ENCODE measurements at places on chromosomes 1 and 21.

- no peaks in the 10 kb centered on the region for H3K36me3 ChIP-seq
- no peaks in the 10 kb centered on the region for H3K27me3 ChIP-seq
- no peaks in the 10 kb centered on the region for H3K4me1 ChIP-seq
These were observed 16.9 kb downstream of the CRB1 start for GRCh38 chr1:197284966-197285365.

DNA sequence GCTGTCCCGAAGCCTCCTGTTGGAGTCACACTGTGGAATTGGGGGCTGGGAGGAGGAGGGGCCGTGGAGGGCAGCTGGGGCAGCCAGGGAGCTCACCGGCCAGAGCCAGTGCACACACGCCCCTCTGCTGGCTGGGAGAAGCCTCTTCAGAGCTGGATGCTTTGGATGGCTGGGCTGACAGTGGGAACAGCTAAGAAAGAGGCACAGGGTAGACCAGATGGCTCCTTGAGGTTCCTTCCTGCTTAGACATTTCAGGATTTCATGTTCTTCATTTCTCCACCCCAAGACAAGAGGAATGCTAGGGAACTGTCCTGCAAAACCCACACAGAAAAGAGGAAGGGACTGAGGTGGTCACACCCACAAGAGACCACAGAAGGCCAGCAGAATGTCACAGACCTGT, 254.8 kb upstream of the VAMP3 start:
- H3K4me3 ChIP-seq: no peak overlapping the region
- H3K27me3 ChIP-seq: no peaks in the 10 kb centered on the region
- no peaks in the 10 kb centered on the region for H3K4me1 ChIP-seq

DNA sequence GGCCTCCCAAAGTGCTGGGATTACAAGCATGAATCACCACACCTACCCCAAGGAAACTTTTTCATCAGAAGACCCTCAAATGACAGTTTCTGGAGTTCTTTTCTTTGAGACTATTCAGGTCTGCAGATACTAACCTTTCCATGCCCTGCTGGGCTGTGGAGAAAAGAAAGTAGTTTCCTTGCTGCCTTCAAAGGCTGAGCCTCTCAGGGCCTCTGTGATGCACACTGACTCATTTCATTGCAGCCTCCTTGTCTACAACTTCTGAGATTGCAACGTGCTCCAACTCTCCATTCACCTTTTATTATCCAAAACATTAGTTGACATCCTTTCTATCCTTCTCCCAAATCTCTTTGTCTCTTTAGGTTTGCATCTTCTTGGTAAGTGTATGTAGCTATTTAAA, 8.8 kb upstream of the SAMSN1 start:
- H3K4me3 ChIP-seq: no peak overlapping the region
- no peak for DNase-seq
- no peak overlapping the region for H3K27ac ChIP-seq
- H3K36me3 ChIP-seq: no peaks in the 10 kb centered on the region
- H3K27me3 ChIP-seq: no peaks in the 10 kb centered on the region

DNA sequence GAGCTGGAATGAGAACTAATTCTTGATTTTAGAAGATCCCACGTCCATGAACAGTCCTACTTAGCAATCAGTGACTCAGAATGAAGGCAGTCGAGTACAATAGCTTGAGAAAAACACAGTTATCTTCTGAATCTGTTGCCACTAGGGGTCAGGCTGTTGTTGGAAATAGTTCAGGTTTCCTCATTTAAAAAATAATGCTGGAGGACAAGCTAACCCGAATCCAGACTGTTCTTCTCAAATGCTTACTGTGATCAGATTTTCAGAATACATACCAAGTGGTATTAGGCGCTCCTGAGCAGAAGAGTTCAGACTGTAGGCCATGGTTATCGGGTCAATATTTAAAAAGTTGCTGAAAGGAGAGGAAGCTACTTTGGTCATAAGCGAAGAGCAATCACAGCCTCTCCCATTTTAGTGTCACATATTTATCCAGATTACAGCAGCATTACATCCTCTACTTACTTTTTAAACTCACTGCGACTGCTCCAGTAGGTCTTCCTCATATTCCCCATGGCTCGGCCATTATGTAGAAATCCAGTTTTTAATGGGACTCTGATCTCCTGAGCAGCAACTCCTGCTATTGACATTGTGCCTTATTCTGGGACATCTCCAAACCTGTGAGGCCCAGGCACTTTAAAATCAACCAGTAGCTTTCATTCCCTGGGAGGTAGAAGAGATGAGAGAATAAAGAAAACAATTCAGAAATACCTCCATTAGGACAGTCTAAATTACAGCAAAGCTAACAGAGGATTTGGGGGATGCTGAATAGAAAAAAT, 10.9 kb downstream of the ERRFI1 start:
- DNase-seq: no peak
- peak overlapping the region; percentile 1 for H3K4me3 ChIP-seq
- H3K27me3 ChIP-seq: no peaks in the 10 kb centered on the region
- peak overlapping the region; percentile 73 for H3K27ac ChIP-seq
- H3K36me3 ChIP-seq: peaks cover 12% of the 10 kb centered on the region

- H3K27ac ChIP-seq: no peak overlapping the region
- H3K36me3 ChIP-seq: no peaks in the 10 kb centered on the region
- H3K27me3 ChIP-seq: no peaks in the 10 kb centered on the region
- no peaks in the 10 kb centered on the region for H3K4me1 ChIP-seq
- H3K4me3 ChIP-seq: no peak overlapping the region
These were observed 65.3 kb downstream of the SELENOF start for GRCh38 chr1:86848654-86849053.

DNA sequence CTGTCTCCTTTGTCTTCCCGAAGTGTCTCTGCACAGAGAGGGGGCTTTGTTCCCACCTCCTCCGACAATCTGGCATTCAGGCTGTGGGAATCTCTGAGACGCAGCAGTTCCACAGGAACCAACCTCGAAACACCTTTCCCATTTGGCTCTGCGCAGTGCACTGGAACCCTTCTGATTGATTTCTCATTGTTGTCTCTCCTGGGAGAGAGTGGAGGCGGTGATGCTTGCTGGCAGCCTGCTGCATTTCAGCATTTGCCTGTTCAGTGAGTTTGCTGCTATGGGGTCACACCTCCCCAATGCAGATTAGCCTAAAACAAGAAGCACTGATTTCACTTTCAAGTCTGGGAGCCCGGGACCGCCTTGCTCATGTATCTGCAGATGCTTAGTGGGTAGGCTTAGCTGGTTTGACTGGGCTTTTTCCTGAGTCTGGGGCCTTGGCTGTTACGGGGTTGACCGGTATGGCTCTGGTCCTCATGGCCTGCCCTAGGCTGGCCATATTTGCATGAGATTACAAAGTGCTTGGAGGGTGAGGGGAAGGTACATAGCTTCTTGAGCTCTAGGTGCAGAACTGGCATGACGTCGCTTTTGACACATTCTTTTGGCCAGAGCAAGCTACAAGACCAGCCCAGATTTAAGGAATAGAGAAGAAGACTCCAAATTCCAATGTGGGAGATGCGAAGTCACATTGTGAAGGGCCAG, 695.3 kb downstream of the PTPRU start:
- H3K27ac ChIP-seq: no peak overlapping the region
- no peak overlapping the region for H3K4me3 ChIP-seq
- no peaks in the 10 kb centered on the region for H3K27me3 ChIP-seq
- no peak for DNase-seq
- no peaks in the 10 kb centered on the region for H3K36me3 ChIP-seq

DNA sequence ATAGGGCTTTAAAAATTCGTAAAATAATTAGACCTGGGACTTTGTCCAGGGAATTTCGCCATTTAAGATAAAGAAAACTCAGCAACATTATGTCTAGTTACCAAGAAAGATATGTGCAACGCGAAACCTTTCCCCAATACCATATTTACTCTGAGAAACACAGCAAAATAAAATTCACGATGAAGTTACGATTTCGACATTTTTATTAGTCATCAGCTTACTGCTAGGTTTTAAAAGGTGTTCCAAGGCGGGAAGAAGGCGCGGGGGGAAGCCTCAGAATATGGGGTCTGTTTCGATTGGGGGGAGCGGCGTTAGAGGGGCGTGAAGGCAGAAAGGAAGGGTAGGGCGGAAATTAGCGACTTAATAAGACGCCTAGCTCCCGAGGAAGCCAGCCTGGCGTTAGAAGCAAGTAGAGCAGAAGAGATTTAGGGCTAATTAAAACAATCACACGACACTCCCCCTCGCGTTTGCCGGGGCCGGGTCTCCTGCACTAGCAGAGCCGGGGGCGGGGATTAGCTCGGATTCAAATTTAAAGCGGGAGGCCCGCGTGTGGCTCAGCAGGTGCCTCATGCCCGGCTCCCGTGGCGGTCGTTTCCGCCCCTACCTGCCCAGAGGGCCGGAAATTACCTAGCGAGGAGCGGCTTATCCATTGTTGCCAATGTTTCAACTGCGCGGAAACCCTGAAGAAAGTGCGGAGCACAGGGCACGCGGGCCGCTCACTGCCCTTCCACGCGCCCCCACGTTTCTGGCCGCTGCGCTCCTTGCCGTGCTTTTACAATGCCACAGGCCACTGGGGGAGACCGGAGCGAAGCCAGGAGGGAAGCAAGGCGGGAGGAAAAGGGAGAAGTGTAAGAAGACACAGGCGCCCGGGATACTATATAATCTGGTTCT, 795 bp upstream of the POU2F1 start:
- H3K36me3 ChIP-seq: no peaks in the 10 kb centered on the region
- peak overlapping the region; percentile 85 for H3K4me3 ChIP-seq
- H3K27me3 ChIP-seq: no peaks in the 10 kb centered on the region
- DNase-seq: peak; percentile 58
- H3K27ac ChIP-seq: peak overlapping the region; percentile 79

DNA sequence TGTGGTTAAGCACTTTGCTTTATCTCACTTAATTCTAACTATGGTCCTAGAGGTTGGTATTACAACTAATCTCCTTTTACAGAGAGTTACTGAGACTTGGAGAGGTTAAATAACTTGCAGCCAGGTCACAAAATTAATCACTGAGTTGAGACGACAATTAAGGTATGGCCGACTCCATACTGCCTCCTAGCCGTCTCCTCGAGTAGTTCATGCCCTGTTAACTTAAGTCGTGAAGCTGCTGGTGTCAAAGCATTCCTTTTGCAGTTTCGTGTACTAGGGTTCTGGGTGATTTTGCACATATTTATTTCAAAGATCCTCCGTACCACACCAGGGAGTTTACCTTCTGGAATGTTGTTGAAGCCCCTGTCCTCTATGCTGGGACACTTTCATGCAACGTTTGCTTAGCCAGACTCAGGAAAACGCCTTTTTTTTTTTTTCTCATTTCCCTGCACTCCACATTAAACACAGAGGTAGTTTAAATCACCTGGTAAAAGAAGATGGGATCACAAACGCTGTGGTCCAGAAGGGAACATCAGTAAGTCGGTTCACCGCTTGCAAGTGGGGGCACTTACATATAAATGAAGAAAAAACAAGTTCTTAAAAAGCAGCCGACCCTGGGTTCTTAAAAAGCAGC, 570 bp upstream of the NEK7 start:
- H3K4me3 ChIP-seq: peak overlapping the region; percentile 89
- peak overlapping the region; percentile 100 for H3K27ac ChIP-seq
- no peak for DNase-seq
- H3K4me1 ChIP-seq: peaks cover 11% of the 10 kb centered on the region

DNA sequence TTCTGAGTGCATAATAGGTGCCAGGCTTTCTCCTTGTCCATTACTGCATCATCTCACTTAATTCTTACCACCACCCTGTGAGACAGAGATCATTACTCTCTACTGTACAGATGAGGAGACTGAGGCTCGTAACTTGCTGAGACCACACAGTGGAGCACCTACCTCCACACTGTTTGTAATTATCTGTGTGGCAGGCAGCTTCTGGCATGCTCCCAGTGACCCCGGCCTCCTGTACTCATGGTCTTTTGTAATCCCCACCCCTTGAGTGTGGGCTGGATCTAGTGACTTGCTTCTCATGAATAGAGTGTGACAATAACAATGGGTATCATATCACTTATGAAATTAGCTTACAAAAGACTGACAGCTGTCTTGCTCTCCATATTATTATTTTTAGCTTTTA, 407.3 kb downstream of the MATN1 start:
- no peaks in the 10 kb centered on the region for H3K4me1 ChIP-seq
- DNase-seq: no peak
- no peaks in the 10 kb centered on the region for H3K27me3 ChIP-seq
- H3K4me3 ChIP-seq: no peak overlapping the region
- no peaks in the 10 kb centered on the region for H3K36me3 ChIP-seq

- no peak overlapping the region for H3K27ac ChIP-seq
- no peaks in the 10 kb centered on the region for H3K36me3 ChIP-seq
- H3K4me3 ChIP-seq: no peak overlapping the region
- no peak for DNase-seq
- no peaks in the 10 kb centered on the region for H3K4me1 ChIP-seq
These were observed 394.4 kb downstream of the PTPRU start for GRCh38 chr1:29630756-29631155.

- no peaks in the 10 kb centered on the region for H3K27me3 ChIP-seq
- H3K4me3 ChIP-seq: no peak overlapping the region
- DNase-seq: no peak
- no peaks in the 10 kb centered on the region for H3K36me3 ChIP-seq
These were observed 997 bp downstream of the RSPH1 start for GRCh38 chr21:42495027-42495426.

DNA sequence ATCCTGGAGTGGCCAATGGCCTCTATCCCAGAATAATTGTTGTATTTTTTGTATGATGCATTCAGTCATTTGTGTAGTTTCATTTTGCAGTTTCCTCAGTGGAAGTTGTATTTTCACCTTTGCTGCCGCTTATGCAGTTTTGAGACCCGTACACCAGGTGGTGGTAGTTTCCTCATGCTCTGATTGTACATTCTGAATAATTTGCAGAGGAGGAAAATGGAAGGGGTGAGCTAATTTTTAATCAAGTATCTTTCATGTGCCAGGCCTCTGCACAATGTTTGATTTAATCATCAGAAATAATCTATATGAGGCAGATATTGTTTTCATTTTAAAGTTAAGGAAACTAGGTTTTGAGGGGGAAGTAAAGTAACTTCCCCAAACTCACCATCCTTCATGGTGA, 29.5 kb downstream of the HLX start:
- no peaks in the 10 kb centered on the region for H3K4me1 ChIP-seq
- no peaks in the 10 kb centered on the region for H3K36me3 ChIP-seq
- no peak overlapping the region for H3K4me3 ChIP-seq
- peaks cover 4% of the 10 kb centered on the region for H3K27me3 ChIP-seq

DNA sequence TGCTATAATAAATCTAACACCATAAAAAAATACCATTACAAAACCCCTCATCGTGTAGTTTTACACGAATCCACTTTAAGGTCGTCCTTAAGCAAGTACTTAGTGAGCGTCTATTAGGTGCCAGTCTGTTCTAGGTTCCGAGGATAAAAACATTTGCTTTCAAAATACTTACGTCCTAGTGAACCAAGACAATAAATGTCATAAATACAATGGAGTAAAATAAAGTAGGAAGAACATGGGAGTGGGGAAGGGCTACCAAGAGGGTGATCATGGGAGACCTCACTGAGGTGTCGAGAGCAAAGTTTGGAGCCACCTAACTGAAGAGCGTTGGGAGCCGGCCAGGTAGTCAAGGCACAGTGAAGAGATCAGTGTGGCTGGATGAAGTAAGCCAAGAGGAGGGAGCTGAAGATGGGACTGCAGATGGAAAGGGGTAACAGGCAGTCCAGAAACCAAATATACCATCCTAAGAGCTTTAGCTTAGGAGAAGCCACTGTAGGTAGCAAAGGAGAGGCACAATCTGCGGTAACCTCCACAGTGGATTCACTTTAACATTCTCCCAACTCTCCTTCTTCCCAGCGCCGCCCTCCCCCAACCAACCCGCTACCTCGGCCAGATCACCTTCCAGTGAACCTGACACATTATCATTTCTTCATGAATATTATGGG, 684 bp downstream of the LTN1 start:
- DNase-seq: no peak
- H3K27me3 ChIP-seq: no peaks in the 10 kb centered on the region
- H3K4me1 ChIP-seq: peaks cover 42% of the 10 kb centered on the region
- peak overlapping the region; percentile 94 for H3K4me3 ChIP-seq
